ENCODE measurements at places on chromosomes 3 and 15. TPM values are rescaled to one million over a fixed set of nuclear protein-coding genes. Genes with fewer than 3 reads are reported as not detected.

The GPR176 gene
- total RNA-seq, result 2.0 TPM

The EXD1 gene
- not detected for total RNA-seq

The TMEM40 gene
- 2.7 TPM for total RNA-seq

The NANOGP8 gene
- not detected for total RNA-seq

The NOX5 gene
- total RNA-seq, result not detected

The ZDHHC23 gene
- total RNA-seq, result 2.3 TPM

The DPPA2 gene
- total RNA-seq, result not detected

The THRB gene
- total RNA-seq, result 14.9 TPM

The IMPG2 gene
- total RNA-seq, result 0.33 TPM

The RHCG gene
- not detected for total RNA-seq

The ATP10A gene
- 0.75 TPM for total RNA-seq

The GRAMD1C gene
- total RNA-seq, result 0.56 TPM

The MASP1 gene
- total RNA-seq, result 177 TPM

DNA sequence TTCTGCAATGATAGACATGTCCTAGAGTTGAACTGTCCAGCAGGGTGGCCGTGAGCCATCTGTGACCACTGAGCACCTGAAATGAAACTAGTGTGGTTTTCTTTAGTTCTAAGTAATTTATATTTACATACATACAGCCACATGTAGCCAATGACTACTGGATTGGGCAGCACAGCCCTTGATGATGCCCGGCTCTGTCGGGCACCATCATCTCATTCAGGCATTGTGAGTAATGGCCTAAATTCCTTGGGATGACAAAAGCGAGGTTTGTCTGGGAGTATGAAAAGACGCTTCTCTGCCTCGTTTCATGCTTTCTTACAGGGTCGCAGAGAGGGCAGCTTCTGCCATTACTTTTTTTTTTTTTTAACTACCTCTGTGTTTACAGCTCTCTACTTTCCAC, 251.9 kb upstream of the HES1 start:
- no peak for DNase-seq

DNA sequence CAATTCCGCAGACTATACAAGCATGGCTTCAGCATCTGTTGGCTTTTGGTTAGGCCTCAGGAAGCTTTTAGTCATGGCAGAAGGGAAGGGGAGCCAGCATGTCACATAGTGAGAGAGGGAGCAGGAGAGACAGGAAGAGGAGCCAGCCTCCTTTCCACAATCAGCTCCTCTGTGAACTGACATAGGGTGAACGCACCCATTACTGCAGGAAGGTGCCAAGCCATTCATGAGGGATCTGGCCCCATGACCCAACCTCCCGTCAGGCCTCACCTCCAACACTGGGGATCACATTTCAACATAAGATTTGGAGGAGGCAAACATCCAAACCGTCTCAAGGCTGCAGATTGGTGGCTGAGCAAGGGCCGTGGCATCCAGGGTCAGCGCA, 106.3 kb downstream of the LRRK1 start:
- no peak for DNase-seq

- no peak for DNase-seq
These were observed 12.3 kb upstream of the TMEM45A start for GRCh38 chr3:100480081-100480480.

GRCh38 chr3:150035910-150036612, 65.4 kb upstream of the PFN2 start:
- no peak for DNase-seq

GRCh38 chr3:94121161-94121560, 58.3 kb downstream of the NSUN3 start:
- DNase-seq, result no peak

- DNase-seq, result no peak
These were observed 126.3 kb downstream of the PLCH1 start for GRCh38 chr3:155618543-155618942.

DNA sequence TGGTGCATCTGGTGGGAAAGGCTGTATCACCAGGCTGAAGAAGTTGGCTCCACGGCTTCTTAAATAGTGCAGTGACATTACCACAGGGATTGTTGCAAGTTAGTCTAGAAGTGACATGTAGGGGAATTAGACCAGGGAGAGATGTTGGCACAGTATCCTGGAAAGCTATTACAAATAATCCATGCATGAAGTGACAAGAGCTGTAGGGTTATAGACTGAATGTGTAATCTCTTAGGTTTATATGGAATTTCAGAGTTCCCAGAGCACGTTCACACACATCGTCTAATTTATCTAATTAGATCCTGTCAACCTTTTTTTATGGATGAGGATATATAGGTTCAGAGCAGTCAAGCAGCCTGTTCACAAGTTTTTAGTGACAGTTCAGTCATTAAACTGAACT, 37.3 kb upstream of the APH1B start:
- DNase-seq, result no peak

GRCh38 chr3:135393898-135394525, 571.5 kb upstream of the PPP2R3A start:
- DNase-seq, result no peak

- no peak for DNase-seq
These were observed 413.6 kb downstream of the ROBO1 start for GRCh38 chr3:79354179-79354688.

DNA sequence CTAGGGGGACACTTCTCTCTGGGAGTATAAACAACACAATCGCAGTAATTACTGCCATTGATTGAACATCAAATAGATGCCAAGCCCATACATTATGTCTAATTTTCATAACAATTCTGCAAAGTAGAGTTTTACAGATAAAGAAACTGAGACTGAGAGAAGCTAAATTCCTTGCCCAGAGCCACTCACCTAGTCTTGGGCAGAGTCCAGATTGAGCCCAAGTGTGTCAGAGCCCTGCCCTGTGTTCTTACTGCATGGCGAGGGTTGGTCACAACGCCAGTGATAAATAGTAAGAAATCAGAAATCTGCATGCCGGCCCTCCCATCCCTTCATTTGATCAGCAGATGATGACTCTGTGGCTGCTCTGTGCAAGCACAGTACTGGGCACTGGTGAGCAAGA, 106.3 kb downstream of the C3orf70 start:
- no peak for DNase-seq

- no peak for DNase-seq
These were observed 448.6 kb upstream of the CBLB start for GRCh38 chr3:106317141-106318055.

DNA sequence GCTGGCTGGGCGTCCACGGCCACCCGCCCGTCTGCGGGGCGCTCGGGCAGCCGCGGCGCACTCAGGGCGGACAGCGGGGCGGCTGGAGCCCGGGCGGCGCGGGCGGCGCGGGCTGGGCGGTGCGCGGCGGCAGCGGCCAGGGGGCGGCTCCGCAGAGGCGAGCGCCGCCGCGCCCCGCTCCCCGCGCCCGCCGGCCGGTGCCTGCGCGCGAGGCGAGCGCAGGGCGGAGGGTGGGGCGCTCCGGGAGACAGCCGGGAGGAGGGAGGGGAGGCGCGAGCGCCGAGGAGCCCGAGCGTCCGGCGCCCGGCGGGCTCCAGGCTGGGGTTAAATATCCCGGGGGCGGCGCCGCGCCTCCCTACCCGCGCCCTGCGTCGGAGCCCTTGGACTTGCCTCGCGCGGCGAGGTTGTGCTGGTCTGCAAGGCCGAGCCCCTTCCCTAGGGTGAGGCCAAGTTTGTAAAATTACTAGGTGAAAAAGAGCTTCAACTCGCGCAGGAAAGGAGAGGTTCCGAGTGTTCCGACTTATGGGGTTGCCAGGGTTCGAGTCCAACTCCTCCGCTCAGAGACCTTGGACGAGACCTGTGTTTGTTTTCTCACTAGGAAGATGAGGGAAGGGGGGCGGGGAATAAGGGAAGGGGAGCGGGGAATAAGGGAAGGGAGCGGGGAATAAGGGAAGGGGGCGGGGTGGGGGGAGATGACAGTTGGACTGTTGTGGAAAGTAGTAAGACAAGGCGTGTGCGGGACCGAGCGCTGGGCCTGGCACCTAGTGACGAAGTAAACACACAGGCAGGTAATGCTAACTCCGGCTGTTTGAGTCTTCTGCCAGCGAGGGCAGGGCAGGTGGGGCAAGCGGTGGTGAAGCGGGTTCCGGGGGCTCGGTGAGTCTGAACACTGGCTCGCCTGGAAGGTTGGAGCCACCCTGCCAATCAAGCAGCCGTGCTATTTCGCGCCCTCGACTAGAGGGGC, at the start of gene TNFAIP8L3:
Gene TNFAIP8L3 (minus strand): TSS at position 301 of the 964 bp plus-strand sequence. CDS start 311 bp downstream, outside the sequence.
- peak; percentile 50 for DNase-seq

- DNase-seq, result peak; percentile 44
These were observed 736 bp downstream of the ARHGEF26 start for GRCh38 chr3:154121701-154122551.

DNA sequence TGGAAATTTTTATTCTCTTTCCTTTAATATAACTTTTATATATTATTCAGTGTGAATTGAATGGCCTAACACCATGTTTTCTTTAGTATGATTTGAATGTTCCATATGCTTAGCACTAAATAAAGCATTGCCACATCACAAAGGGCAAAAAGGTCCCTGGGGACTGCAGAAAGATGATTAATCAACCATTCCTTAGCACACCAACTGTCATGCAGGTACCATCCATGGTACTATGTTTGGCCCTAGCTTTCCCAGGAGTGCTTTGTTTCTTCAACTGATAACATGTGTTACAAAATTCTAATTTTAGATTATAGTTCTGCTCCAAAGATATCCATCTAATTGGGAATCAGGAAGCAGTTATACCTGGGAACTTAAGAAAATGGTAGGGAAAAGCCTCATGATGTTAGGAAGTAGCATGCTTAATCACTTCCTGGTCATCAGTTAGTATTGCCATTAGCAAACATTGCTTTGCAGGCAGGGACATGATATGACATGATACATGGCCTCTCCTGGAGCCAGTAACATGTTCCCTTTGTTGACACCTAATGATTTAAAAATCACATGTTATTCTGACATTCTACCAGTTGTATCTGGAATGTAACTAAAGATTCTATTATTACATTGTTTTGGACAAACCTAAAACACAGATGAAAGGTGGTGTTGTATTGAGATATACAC, 712.6 kb upstream of the GBE1 start:
- DNase-seq, result no peak

DNA sequence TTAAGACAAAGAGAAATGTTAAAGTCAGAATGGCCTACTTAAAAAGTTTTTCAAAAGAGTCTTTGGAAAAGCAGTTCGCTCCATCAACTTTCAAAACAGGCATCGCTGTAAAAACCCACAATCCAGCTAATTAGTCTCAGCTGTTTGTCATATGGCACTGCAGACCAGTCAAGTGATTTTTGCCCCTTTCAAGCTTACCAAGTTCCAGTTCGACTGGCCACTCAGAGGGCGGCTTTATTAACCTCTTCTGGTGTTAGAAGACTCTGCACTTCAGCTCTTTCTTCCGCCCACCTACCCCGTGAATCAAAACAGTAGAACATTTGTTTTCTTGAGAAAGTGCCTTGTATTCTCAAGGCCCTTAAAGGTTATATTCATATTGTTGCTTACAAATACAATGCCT, 19.3 kb downstream of the RAB27A start:
- DNase-seq, result no peak

DNA sequence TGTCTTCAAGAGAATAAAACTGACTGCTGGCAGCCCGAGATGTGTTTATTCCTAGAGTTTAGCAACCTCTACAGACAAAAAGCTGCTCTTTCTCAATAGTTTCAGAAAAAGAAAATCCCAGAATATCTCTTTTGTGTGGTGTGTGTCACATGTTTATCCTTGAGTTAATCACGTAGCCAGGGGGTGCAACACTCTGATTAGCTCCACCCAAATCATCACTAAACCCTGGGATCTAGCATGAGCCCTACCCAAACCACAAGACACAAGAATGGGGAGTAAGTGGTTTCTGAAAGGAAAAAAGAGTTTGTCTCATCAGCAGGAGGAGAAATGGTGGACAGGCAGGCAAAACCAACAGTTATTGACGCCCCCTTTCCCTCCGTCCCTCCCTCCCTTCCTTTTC, 78.5 kb upstream of the AGBL1 start:
- DNase-seq, result no peak

GRCh38 chr3:61414456-61414855, 146.9 kb upstream of the PTPRG start:
- DNase-seq, result no peak

GRCh38 chr15:41922353-41922752, 28.5 kb upstream of the SPTBN5 start:
- DNase-seq, result no peak

GRCh38 chr3:67558426-67558825, 96.0 kb downstream of the SUCLG2 start:
- DNase-seq, result no peak

DNA sequence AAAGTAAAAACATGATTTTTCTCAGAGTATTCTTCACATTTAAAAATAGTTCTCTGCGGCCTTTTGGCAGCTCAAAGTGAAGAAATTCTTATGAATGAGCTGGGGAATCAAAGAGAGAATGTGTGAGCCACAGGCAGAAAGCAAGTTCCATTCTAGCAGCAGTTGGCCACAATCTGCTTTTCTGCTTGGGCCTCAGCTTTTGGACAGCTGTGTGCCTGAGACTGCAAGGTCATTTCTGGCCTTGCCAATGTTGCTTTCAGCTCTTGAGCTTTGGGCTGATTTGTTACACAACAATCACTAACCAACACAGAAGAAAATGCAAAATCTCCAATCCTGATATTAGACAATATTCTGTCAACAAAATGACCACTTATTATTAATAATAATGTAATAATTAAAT, 14.4 kb upstream of the TM4SF4 start:
- peak; percentile 30 for DNase-seq

- no peak for DNase-seq
These were observed 160.4 kb downstream of the VGLL3 start for GRCh38 chr3:86830566-86830965.

DNA sequence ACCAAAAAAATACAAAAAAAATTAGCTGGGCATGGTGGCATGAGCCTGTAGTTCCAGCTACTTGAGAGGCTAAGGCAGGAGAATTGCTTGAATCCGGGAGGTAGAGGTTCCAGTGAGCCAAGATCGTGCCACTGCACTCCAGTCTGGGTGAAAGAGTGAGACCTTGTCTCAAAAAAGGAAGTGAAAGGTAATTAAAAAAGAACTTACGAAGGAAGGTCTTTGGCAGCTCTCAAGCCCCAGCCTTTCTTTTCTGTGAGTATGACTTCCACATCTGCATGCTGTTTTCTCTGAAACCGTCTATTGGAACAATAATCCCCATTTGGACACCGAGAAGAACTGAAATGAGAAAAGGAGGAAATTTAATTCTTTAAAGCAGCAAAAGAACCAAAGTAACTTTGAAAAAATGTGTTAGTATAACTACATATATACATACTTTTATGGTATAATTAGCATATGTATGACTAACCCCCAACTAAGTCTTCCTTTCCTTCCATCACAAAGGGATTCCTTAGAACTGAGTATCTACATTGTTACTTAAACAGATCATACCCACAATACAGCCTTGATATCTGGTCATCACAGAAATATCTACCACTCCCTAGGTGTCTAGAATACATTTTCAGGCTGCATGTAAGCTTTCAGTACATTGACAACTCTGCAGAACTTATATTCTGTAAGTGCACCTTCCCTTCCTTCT, 50.1 kb downstream of the SETD2 start:
- no peak for DNase-seq

GRCh38 chr3:161682715-161683114, 186.1 kb downstream of the OTOL1 start:
- no peak for DNase-seq

GRCh38 chr3:59856934-59857460, 807.2 kb upstream of the CFAP20DC start:
- DNase-seq, result no peak

GRCh38 chr3:39325236-39325635, 4.3 kb upstream of the CCR8 start:
- DNase-seq, result no peak

All from heart left ventricle (tissue), 16 donors.